Peyer's patch (tissue), 4 donors: ENCODE measurements at places on chromosomes 1 and 21. TPM values are rescaled to one million over a fixed set of nuclear protein-coding genes. Genes with fewer than 3 reads are reported as not detected.

Gene TESK2
- 30.5 TPM for total RNA-seq

Gene MX2
- 17.7 TPM for total RNA-seq

Gene SLAMF1
- not detected for total RNA-seq

Gene PLEKHO1
- 33.2 TPM for total RNA-seq

Gene S100A7
- total RNA-seq, result not detected

Gene ACTN2
- 8.3 TPM for total RNA-seq

Gene LRRC8B
- 5.0 TPM for total RNA-seq

Gene EXO1
- total RNA-seq, result 2.5 TPM

Gene C1orf56
- total RNA-seq, result not detected

Gene POU2F1
- 11.5 TPM for total RNA-seq

Gene EIF3I
- total RNA-seq, result 84.7 TPM
